ENCODE measurements at places on chromosomes 5 and 9. TPM values are rescaled to one million over a fixed set of nuclear protein-coding genes. Genes with fewer than 3 reads are reported as not detected.

CTNND2 gene
- 74.2 TPM for total RNA-seq

RIOK2 gene
- total RNA-seq: 20.8 TPM

DNA sequence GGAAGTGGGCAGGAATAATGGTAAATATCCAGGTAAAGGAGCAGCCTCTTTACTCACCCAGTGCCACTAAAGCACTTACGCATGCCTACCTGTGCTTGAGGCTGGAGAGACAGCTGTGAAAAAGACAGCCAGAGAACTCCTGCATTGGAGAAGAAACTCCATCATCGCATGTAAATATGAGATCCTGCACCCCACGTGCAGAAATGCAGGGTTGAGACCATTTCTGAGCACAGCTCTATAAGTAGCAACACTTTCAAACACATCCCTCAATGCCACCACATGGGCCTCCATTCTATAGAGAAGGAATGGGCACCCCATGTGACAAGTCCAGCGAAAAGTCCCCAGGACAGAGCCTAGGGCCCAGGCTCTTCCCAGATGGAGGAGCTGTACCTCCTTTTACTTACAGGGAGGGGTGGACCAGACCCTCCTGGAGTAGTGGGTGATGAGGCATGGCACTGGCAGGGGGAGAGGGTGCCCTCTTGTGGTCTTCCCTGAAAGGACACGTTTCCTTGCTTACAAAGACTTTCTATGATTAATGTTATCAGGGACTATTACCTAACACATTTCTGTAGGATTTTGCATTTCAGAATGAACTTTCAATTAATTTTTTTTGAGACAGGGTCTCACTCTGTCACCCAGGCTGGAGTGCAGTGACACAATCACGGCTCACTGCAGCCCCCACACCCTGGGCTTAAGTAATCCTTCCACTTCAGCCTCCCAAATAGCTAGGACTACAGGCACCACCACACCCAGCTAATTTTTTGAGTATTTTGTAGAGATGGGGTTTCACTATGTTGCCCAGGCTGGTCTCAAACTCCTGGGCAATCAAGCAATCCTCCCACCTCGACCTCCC is 55.3 kb upstream of the IL17B start:
- peak; percentile 46 for DNase-seq

GRCh38 chr5:118377420-118377819 is 610.9 kb downstream of the DTWD2 start:
- DNase-seq: no peak

GRCh38 chr5:72531496-72532190 is 24.4 kb upstream of the ZNF366 start:
- DNase-seq: no peak

GRCh38 chr5:10456583-10457420 is 15.1 kb downstream of the ROPN1L start:
- no peak for DNase-seq
